NCI-H774 (cell line): ENCODE measurements at places on chromosomes 7 and 10.

- no peak for DNase-seq
Measured at GRCh38 chr7:148958061-148958460, 70.2 kb downstream of the PDIA4 start.

- no peak for DNase-seq
Measured at GRCh38 chr10:60311821-60312220, 77.9 kb downstream of the ANK3 start.

DNA sequence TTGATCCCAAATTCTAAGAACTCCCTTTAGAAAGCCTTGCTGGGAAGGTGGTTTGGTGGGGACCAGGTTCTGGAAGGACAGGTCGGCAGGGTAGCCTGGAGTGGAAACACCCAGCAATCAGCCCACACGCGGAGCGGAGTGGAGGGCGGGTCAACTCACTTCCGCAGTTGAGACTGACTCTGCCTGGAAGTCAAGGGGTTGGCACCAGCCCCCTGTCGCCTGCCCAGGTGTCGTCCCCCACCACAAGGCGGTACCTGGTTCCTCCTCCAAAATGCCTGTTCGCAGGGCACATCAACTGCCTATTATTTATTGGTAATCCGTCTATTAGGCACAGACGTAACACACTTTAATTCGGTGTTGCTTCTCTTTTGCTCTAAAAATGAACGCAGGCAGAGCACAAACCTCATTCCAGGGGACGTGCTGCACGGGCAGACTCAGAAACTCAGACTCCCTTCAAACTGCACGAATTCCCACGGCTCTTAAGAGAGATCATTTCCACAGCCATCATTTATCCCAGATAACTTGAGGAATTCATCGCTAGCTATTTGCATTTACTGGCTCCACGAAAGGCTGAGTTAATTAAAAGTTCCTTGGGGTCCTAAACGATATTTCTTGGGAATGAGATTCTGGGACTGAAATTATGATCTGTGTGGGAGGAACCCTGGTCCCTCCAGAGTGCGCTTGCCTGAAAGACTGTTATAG lies 248.2 kb upstream of the PPP2R2D start:
- DNase-seq = no peak

DNA sequence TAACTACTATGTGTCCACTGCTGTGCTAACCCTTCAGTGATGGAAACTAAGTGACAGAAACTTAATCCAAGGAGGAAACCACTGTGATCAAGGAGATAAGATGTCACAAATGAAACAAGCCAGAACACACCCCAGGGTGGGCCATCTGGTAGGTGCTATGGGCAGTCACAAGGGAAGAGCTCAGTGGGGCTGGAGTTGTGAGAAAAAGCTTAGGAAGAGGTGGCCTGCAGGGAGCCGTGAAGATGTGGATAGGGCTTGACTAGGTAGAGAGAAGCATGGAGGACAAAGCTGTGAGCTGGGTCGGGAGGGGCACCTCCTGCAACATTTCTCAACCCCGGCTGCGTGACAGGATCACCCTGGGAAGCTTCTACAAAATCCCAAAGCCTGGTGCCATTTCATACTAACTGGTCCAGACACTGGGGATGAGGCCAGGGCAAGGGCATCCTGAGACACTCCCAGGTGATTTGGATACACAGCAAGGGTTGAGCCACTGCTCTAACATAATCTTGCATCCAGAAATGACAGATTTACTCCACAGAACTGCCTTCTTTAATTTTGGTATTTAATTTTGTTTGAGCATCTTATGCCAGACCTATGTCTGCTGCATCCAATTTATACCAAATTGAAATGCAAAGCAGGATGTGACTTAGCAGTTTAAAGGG lies 69.3 kb downstream of the OSBPL3 start:
- DNase-seq = no peak

- DNase-seq = no peak
Measured at GRCh38 chr10:82814635-82815034, 939.6 kb downstream of the NRG3 start.

DNA sequence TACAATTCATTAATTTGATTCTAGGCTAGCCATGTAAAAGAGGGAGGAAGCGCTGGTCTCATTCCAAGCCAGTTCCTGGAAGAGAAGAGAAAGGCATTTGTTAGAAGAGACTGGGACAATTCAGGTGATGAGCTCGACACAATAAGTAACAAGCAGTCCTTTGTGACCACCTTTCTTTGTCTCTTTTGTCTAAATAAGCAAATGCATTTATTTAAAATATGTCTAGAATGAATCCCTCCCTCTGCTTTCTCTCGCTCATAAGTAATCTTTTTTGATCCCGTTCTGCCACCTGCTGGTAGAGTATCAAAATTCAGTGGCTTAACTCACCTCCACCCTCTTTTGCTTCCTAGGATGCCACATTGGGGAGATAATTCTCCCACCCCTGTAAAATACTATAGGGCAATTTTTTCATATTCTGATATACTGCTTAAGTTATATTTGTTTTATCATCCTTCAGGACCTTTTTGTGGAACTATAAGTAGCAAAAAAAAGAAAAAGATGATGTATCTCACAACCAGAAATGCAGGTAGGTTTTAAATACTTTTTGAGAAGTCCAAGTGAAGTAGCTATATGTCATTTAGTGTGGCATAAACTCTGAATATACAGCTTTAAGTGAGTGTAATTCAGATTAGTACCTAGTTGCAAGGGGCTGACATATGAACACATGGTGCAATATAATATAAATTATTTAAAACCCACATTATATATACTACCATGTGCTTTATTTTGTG lies 91.5 kb downstream of the GSDME start:
- peak; percentile 38 for DNase-seq

DNA sequence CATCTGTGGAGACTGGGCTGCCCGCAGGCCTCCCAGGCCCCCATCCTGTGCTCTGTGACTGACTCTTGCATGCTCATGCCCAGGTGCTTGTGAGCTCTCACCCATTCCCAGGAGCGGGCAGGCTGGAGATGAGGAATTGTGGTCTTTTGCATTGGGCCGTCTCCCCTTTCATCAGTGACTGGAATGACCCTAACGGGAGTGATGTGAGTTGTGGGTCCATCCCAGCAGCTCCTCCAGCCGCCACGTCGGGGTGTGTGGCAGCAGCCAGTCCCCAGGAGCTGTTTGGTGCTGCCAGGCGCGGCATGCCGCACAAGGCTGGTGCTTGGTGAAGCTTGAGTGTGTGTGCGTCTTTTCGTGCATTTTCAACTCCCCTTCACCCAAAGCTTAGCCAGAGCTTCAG lies 164.2 kb downstream of the ACTR3B start:
- no peak for DNase-seq

- no peak for DNase-seq
Measured at GRCh38 chr7:21430575-21430954, 2.7 kb downstream of the SP4 start.

GRCh38 chr7:100804681-100805431 lies 22.5 kb downstream of the EPHB4 start:
- no peak for DNase-seq

GRCh38 chr7:16411391-16411790 lies 9.9 kb downstream of the CRPPA start:
- DNase-seq = no peak

GRCh38 chr10:23422003-23422411 lies 16.9 kb upstream of the OTUD1 start:
- DNase-seq = no peak

DNA sequence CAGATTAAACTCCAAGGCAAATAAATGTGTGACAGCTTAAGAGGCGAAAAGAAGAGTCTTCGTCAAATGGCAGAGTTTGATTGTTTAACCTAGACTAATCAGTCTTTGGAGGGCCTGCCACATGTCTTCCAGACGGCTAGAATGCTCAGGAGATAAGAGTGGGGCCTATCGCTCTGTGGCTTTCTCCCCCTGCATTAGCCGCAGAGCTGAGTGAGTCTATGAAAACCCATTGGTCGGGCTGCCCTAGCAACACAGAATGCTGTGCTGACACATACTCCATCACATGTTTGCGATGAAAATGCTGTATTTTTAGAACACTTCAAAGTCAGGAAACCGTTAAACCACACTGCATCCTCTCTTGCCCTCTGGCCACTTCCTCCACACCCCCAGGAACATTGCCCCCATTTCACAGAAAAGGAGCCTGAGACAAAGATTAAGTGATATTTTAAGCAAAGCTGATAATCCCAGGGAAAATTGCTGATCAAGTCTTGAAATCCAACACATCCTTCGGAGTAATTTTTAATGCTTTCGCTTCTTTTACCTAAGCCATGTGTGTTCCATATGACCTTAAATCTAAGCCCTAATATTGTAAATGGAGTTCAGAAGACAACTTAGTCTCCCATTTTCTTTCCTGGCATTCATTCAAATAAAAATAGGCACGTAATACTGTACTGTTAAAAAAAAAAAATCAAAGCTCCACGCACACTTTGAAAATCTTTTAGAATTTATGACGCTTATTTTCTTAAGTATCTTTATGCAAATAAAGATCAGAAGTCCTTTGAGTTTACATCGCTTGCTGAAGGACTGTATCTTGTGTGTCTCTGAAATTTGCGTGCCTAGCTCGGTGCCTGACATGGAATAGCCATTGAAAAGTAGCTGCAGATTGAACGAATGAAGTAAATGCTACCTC lies 161.2 kb downstream of the CELF2 start:
- DNase-seq = no peak

DNA sequence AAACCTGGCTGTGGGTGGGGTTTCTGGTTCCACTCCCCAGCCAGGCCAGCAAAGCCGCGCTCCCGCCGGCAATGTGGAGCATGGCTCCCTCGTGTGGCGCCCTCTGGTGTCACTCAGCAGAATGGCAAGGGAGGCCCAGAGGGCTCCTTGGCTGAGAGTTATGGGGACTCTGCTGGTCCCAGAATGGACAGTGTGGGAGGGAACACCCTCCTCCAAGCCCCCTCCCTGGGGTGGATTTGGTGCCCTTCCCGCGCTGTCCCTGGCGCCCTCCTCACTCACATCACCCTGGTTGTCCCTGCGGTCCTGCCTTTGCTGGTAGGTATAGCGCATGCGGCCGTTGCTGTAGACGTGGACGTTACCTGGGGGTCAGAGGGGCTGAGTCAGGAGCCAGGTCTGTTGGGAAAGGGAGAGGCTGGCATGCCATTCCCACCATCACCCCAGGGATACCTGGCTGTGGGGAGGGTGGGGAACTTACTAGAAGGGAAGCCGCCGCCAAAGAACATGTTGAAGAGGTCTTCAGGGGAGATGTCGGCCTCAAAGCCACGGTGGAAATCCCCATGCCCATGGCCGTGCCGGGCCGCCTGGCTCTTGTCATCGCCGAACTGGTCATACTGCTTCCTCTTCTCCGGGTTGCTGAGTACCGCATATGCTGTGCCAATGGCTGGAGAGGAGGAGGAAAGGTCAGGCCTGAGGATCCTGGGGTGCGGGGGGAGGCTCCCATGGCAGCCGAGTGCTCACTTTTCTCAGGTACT lies 14.0 kb downstream of the DNAJB12 start:
- DNase-seq = no peak

DNA sequence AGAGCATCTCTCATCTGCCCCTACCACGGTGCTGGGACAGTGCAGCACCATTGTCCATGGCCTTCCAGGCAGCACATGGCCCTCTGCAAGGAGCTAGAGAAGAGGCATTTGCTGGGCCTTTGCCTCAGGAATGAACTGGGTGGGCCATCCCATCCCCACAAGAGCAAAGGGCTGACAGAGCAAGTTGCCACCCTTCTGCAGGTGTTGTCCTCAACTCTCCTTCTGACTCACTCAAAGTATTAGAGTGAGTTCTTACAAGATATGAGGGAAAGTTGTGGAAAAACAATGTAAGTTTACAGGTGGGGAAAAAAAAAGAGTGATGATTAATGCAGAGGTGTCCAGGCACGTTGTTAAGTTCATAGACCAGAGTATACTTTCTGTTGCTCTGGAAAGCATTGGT lies 261.2 kb downstream of the SKIDA1 start:
- no peak for DNase-seq

DNA sequence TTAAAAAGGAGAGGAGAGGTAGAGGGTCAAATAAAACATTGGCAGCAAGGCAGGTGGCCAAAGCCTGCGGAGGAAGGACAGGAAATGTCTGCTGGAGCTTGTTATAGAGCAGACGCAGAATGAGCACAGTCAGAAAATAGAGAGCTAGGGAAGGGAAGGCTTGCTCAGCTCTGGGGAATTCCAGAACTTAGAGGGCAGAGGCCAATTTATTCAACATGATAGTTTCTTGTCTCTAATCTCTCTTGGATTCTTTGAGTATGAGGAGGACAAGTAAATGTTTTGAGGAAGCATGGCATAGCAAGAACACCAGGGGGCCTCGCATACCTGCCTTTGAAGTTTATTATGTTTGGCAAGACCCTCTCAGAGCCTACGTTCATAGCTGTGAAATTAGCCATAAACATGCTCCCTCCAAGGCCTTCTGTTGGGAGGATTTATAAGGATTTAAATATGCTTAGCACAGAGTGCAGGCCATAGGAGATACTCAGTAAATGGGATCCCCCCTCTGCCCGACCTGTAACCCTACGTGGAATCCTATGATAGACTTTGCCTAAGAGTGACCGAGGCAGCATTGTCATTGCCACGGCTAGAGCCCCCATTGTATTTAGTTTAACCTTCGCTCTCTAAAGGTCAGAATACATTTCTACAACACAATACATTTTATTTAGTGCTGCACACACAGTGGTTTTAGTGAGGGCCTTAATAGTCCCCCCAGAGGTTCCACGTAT lies 293.9 kb downstream of the CCDC3 start:
- peak; percentile 29 for DNase-seq

GRCh38 chr10:11893749-11894278 lies 70.7 kb downstream of the PROSER2 start:
- no peak for DNase-seq

- DNase-seq = no peak
Measured at GRCh38 chr7:115113776-115114175, 191.9 kb downstream of the MDFIC start.

- DNase-seq = no peak
Measured at GRCh38 chr7:1331561-1332467, 99.1 kb downstream of the UNCX start.

GRCh38 chr10:45383682-45384330 lies 9.8 kb downstream of the ALOX5 start:
- DNase-seq = no peak

- no peak for DNase-seq
Measured at GRCh38 chr10:66242885-66243284, 683.0 kb upstream of the LRRTM3 start.

DNA sequence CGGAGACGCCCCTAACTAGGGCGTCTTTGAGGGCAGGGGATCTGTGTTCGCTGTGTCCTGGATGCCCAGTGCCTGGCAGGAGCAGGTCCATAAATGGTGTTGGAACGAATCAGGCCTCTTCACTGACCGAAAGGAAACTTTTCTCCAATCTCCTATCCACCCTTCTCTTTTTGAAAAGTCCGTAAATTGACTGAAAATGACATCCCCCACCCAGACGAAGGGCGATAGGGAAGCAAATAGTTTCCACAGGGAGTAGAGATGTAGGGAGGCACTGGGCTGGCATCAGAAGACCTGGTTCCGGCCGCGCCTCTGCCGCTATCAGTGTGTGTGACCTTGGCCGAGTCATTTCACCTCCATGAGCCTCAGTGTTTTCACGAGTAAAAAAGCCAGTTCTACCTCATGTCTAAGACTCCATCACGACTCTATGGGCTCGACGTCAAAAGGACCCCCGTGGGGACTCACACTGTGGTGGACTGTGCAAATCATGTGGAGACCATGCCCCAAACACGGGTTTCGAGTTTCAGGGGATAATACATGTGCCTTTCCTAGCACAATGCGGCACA lies 497 bp upstream of the RAB11FIP2 start:
- DNase-seq = no peak

- DNase-seq = no peak
Measured at GRCh38 chr10:60305380-60305892, 84.2 kb downstream of the ANK3 start.
